ENCODE measurements at places on chromosomes 5 and 9.

DNA sequence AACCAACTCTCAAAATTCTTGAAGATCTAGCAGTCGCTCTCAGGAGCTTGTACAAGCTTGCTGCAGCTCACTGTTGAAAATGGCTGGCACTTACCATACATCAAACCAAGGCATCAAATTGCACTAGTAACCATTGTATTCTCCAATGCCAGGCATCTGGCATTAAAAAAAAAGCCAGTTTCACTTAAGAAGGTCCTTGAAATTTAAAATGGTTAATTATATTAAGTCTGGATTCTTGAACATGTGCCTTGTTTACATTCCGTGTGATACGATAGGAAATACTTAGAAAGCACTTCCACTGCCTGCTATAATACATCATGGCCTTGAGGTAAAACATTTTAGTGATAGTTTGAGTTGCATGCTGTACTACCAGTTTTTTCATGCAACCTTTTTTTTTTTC lies 300.7 kb downstream of the KDM4C start:
- no peak for DNase-seq

DNA sequence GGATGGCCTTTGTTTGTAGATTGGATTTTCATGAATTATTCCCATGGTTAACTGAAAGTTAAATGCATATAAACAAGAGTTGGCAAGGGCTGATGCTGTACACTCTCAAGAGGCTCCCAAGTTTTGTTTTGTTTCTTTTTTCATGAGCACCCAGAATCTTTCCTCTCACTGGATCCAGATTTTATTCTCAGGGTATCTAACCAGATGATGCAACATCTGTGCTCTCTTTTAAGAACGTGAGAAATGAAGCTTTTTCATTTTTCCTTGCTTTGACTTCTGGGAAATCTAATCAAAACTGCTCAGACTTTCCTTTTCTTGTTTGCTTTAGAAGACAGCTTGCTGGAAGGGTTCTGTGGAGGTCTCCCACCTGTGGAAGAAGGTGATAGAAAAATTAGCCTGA lies 142.7 kb upstream of the SLC12A2 start:
- peak; percentile 34 for DNase-seq

DNA sequence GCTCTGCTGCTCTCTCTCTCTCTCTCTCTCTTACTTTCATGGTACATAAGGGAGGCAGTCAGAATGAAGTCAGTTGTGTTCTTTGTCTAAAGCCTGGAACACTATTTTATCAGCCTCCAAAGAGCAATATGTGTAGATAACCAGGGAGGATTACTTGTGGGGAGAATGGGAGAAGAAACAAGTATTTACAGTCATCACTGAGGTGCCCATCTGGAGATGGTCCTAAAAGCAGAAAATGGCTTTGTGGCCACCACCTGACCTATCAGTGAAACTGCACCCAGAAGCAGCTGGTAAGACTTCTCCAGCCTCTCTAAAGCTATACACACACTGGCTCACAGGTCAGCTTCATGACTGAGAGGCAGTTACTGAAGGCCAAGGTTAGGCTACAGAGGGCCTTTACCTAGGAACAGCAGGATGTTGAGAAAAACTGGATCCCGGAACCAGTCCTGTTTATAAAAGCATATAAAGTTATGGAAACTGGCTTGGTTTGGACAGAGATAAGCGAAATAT lies 75.1 kb downstream of the MRPS27 start:
- DNase-seq: peak; percentile 81

DNA sequence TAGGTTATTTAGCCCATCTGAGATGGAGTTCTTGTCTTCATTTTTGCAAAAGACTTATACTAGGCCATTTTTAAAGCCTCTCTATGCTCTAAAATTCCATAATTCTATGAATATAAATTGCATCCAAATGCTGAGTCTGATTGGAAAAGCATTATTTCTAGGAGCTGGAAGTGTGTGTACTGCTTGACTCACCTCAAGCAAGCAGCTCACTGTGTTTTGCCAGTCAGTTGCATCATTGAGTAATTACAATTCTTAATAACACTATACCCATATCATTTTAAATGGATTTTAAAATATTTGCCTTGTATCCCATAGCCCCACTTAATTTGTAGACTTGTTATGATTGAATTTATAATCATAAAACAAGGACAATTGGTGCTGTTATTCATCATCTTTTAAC lies 161.0 kb downstream of the PAM start:
- no peak for DNase-seq

DNA sequence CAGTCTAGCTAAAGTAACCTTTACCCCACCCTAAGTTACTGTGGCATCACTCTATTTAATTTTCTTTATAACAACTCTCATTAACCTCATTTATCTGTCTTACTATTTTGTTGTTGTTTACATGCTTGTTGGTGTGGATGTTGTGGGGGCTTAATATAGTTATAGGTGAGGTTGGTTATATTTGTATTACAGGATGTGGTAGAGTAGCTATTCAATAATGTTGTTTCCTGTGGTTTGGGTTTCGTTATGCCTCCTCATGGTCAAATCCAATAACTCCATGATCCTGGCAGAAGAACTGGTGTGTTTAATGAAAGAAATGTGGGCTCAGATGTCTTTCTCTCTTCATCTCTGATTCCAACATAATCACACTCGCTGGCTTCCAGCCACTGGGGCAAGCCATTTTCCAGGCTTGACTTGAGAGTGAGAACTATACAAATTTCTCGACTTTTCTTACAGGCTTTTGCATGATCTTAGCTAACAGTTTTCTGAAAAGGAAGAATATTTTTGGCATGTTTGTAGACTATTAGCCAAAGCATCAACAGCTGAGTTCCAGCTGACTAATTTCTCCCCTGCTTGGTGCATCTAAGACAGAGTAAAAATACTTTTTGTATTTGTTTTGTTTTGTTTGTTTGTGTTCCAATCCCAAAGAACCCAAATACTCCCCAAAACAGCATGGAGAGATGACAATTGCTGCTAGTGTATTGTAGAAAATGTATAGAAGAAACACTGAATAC lies 303.7 kb upstream of the PAPPA start:
- no peak for DNase-seq

- no peak for DNase-seq
Observed at GRCh38 chr9:8408575-8409190, 609.1 kb upstream of the DMAC1 start.

- DNase-seq: no peak
Observed at GRCh38 chr5:81854915-81855314, 104.0 kb upstream of the SSBP2 start.

DNA sequence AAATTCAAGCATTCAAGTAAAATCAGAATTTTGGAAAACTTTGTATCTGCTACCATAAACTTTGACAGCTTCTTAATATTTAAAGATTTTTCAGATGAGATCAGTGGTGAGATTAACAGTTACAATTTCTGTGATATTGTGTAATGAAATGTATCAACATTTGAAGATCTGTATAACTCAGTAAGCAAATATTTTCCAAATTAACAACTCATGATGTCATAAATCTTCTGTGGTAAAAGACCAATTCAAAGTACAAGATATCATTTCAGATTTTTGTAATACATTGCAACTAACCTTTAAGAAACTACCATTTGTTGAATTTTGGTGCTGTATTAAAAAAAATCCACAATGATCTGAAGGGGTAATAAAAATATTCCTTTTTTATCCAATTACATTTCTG lies 352.2 kb downstream of the KIAA0825 start:
- no peak for DNase-seq

DNA sequence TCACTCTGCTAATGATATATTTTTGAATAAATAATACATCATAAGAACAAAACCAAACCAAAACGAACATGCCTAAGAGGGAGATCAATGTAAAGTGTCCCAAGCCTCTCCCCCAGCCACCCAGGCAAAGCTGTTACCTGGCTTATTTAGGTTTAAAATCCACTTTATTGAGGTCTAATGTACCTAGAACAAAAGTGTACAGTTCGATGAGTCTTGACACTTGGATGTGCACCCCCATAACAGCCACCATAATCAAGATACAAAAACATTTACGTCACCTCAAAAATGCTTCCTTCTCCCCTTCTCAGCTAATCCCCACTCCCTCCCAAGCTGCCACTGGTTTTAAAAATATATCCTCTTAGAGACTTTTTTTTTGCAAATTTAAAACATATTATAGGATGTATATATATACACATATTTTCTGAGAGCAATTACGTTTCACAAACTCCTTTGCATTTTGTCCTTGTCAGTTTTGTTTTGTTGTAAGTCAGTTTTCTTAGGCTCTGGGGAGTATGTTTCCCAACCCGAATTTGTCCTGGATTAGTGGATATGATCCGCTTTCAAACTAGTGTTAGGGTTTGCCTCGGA lies 8.3 kb upstream of the NKX2-5 start:
- no peak for DNase-seq

DNA sequence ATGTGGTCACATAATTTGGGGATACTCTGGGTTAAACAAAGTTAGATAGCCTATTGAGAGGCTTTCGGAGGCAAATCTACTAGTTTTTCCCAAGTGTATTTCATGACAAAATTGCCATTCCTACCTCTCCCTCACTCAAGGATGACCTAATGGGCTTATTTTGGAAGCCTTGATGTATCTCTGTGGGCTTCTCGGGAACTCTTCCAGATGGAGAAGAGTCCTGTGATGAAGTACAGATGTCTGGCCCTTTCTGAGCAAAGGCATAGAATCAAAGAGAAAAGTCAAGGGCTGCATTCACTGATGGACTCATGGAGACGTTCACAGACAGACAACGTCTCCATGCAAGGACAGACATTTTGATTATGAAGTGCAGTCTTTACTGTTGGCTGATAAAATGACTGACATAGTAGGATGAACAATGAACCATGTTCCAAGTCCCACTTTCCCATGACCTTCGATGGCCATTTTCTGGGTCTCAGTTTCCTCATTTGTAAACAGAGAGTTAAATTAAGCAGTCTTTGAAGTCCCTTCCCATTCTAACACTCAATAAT lies 347.2 kb upstream of the CD180 start:
- DNase-seq: no peak

GRCh38 chr9:33178972-33179697 lies 12.0 kb upstream of the B4GALT1 start:
- DNase-seq: no peak

Data from choroid plexus epithelial cell (primary cell).